Astrocyte (in vitro differentiated cells and primary cell): ENCODE measurements at places on chromosomes 13 and 19. TPM values are rescaled to one million over a fixed set of nuclear protein-coding genes. Genes with fewer than 3 reads are reported as not detected.

CHST8 gene
- not detected in 2 replicates for total RNA-seq

PSG1 gene
- total RNA-seq, result 0.52 and 1.0 TPM in 2 replicates

KCNC3 gene
- not detected in 2 replicates for total RNA-seq

DNA sequence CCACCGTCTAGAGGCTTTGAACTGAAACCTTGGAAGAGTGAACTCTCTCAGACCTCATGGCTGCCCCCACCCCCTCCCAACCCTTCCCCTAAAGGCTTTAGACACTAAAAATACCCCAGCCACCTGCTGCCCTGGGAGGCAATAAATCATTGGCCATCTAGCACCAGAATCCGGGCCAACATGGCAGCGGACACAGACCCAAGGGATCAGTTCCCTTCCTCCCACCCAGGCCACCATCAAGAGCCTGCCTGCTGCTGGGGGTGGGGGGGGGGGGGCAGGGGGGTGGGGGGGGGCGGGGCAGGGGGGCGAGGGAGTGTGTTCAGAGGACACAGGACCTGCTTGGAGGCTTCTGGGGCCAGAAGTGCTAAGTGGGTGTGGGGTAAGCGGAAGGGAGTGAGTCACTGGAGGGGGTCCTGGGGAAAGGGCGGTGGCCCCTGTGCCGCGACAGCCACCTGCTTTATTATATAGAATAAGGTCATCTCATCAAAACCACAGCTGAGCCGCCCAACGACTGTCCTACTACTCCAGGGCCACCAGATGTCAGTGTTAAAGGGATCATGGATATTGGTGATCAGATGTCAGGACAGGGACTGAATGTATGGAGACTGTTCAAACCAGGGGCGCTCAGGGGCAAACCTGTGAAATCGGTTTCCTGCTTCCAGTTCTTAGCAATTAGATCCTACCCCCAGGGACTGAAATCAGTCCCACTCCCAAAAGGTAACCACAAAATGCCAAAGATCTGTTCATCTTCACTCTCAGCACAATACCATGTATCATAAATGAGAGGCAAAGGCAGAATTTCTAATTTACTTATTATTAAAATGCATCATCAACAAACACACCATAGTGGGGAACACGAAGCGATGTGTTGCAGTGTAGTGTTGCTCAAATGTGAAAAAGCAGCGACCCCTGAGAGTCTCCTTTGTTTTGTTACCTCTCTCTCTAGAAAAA is 24.3 kb downstream of the ARL11 start:
- no peak for DNase-seq

- no peak for DNase-seq
Observed at GRCh38 chr13:113729187-113730019, 29.6 kb upstream of the TMEM255B start.

DNA sequence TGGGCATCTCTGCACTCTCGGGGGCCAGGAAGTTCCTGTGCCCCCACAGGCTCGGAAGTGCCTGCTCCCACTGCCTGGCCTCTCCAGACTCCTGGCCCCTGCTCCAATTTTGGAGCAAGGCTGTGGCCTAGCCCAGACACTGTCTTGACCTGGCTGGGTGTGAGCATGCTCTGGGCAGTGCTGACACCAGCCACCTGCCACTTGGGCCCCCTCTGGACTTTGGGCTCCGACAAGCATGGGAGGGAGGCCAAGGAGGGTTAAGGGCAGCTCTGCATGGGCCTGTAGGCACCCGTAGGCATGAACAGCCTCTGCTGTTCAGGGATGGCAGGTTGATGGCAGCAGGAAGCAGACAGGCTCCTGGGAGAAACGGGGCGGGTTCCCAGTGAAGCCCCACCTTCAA is 26.0 kb upstream of the RBM26 start:
- no peak for DNase-seq

- no peak for DNase-seq
Observed at GRCh38 chr19:14166999-14167575, 30.7 kb upstream of the ASF1B start.

IL12RB1 gene
- total RNA-seq, result 0.07 TPM in 1 of 2 replicates, not detected in the other
